Astrocyte of the spinal cord (primary cell): ENCODE measurements at places on chromosomes 13 and 19.

DNA sequence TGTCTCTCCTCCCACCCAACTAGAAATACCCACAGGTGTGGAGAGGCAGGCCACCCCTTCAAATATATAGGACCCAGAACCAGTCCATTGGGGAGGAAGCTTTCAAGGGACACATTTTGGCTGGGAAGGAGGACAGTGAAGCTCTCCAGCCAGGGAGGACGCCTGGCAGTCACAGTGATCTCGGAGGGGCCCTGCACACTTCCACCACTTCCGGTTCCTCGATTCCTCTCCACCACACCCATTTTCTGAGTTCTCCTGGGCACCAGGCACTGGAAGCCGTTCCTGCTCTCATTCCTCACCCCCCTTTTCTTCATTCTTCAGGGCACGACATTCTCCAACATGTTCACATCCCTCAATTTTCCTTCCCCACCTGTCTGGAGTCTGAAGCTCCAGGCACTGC lies 30.4 kb upstream of the CEACAM21 start:
- DNase-seq: no peak

DNA sequence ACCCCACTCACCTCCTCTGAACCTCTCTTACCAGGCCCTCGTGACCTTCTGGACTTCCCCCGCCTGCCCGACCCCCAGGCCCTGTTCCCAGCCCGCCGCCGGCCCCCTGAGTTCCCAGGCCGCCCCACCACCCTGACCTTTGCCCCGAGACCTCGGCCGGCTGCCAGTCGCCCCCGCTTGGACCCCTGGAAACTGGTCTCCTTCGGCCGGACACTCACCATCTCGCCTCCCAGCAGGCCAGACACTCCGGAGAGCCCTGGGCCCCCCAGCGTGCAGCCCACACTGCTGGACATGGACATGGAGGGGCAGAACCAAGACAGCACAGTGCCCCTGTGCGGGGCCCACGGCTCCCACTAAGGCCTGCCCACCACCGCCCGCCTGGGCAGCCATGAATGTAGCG lies 3.2 kb downstream of the TTC9B start:
- no peak for DNase-seq

GRCh38 chr13:48199404-48199946 lies 33.5 kb upstream of the ITM2B start:
- DNase-seq: no peak

DNA sequence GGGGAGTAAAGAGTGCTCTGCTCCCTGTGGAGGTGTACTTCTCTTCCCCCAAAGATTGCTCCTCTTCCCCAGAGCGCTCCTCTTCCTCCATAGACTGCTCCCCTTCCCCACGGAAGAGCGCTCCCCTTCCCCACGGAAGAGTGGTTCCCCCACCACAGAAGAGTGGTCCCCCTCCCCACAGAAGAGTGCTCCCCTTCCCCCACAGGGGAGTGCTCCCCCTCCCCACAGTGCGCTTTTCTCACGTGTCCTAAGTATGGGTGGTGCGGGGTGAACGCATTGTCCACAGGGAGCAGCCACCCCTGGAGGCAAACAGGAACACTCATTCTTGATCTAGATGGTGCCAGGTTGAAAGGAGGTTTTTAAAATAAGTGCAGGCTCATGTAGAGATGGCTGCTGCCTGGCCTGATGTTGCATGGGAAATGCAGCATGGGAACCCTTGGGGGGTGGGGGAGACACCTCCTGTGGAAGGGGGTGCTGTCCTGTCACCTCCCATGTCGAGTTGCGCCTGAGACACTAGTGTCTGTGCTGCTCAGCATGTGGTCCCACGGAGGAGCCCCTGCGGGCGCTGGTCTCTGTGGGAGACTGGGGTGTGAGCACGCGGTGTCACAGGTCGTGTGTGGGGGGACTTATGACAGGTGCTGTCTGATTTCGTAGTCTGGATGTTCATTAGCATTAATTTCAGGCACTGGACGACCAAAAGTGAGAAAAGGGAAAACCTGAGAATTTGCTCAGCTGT lies 52.2 kb downstream of the ATP11A start:
- no peak for DNase-seq

DNA sequence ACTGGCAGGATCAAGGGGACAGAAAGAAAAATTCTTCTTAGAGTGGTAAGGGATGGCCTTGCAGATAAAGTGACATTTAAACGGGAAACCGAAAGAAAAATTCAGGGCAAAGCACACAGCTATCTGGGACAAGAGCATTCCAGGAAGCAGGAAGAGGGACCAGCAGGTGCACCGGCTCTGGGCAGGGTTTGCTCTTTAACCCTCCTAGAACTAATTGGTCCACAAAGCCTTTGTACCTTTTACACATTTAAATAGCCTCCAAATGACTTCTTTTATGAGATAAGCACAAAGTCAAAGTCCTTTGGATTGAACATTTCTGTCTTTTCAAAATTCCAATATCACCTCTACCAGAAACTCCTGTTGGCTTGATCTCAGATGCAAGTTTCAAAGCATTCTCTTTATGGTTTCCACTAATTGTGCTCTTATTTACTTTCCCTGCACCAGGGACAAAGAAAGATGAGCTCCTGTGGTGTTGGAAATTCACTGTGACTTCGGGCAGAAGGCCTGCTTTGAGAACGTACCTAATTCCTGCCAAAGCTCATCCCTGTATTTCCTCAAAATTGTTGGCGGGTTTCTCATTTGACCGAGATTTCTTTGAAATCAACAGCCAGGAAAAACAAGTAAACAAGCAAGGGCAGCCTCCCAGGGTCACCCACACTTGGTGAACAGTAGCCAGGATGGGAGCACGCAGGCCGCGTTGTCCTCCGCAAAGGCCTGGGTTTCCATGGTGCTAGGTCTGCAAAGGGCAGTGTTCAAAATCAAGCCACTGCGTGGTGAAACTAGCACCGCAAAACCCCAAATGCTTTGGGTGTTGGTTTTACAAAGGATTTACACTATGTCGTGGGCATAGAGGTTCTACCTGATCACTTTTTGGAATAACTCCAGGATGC lies 98.6 kb downstream of the IRS2 start:
- no peak for DNase-seq

DNA sequence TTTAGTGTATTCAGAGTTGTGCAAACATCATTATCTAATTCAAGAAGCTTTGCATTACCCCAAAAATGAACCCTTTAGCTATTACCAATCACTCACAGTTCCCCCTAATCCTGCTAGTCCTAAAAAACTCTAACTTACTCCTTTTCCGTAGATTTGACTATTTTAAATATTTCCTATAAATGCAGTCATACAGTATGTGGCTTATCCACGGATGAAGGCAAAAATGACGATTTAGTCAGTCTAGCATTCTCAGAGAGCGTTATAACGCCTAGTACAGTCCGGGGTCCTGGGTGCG lies 587 bp upstream of the ZNF383 start:
- DNase-seq: no peak

GRCh38 chr19:23403052-23403451 lies 7.8 kb upstream of the ZNF91 start:
- no peak for DNase-seq

- DNase-seq: no peak
Observed at GRCh38 chr13:28421676-28422410, 73.1 kb downstream of the FLT1 start.
